Stimulated activated CD4-positive, alpha-beta T cell treated with anti-CD3 and anti-CD28 coated beads, Interleukin-1b, Interleukin-23, amount 100 ng/mL, for 1 hour (primary cell): ENCODE measurements at places on chromosomes 6 and 20.

GRCh38 chr6:1239805-1240204 lies 72.1 kb upstream of the FOXQ1 start:
- DNase-seq, result no peak

DNA sequence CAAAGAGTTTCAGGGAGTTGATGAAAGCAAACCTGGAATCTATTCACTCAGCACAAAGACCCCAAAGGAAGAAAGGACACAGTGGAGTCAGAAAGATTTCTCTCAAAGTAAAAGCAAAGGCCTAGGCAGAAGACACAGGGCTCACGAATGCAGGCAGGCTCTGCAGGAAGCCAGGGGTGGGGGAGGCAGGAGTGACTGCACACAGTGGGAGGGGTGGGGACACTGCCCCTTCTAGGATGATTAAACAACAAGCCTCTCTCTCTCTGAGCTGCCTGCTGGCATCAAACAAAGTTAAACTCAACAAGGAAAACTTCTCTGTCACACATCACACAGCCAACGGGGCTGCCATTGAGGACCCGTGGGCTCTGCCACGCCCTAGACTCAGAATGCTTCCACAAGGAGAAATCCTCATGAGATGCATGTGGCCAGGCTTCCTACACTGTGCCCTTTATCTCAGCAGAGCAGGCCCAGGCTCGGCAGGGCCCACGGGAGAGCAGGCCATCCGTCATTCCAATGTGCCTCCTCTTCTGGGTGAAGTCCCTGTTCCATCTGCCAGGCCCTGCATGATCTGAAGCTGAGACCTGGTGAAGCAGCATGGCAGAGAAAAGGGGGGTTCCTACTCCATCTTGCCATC lies 70.1 kb downstream of the RAMACL start:
- no peak for DNase-seq

- DNase-seq, result no peak
Measured at GRCh38 chr20:38043512-38044300, 10.2 kb downstream of the RPRD1B start.

DNA sequence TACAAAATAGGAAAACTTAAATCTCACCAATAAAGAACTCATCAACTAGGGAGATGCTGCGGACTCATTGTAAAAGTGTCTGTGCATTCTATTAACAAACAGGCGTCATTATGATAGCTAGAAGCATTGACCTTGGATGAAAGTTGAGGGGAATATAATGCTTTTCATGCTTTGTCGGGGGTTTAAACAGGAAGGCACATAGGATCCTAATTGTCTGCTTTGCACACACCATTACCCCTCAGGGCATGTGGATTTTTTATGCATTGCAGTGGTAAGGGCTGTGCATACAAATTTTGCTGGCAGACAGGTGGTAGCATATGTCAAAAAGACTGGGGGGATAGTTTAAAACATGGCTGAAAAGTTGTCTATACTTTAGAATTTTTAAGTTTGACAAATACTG lies 447.9 kb upstream of the PLCB4 start:
- DNase-seq, result no peak

DNA sequence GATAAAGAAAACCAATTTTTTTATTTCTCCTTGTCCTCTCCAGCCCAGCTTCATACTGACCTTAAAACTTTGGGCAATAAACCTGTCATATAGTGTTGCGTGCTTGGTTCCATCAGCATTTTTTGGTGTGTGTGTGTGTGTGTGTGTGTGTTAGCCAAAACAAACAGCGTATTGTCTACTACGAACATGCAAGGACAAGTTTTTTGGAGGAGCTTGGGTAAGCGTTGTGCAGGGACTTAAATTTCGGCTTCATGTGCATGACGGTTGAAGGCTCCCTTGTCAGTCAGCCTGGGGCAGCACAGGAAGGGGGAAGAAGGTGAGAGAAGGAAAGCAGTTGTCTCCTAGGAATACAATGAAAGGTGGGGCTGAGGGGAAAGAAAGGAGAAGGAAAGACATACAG lies 62.0 kb upstream of the PAX1 start:
- no peak for DNase-seq

DNA sequence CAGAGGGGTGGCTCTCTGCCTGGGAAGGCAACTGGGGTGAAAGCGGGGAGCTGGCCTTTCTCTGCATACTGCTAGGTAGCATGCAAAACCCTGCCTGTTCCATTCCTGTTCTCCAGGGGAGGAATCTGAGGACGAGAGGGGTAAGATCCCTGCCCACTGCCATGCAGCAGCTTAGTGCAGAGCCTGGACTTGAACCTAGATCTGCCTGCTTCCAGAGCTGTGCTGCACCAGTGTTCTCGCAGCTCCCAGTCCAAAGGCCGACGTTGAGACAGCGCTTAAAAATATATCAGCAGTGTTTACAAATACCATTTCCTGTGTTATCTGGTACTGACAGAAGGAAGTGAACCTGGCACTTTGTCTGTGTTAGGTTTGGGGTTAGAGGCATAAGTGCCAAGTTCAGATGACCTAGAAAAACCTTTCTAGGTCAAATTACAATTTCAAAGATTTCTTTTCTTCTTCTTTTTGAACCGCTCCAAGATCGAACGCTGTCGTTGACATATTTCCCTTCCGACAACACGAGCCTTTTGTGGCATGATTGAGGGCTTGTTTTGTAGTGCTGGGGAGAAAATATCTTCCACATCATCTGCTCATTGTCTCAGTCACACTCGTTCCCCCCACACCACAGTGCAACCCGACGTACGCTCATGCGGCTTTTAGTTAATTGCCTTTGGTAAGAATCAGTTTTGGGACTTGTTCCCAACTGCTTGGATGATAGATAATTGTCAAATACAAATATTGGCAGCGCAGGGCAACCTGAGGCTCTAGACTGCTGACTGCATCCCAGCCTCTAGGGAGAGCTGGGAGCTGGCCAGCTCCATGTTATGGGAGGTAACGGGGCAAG lies 44.6 kb downstream of the TOX2 start:
- no peak for DNase-seq

DNA sequence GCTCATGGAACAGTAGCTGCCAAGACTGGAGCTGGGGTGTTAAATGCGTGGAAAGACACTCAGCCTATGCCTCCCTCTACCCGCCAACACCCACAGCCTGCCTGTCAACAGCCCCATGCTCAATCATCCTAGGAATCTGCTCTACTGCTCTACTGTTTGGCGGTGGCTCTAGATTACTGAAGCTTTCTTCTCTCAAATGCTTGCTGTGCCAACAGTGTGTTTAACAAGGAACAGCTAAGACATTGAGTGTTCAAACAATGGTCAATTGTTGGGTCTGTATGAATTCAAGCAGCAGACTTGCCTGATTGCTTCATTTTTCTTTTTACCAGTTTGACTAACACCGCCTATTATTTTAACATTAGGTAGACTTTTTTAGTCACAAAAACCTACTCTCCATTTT lies 258.6 kb downstream of the SOD2 start:
- DNase-seq, result no peak

- DNase-seq, result no peak
Measured at GRCh38 chr20:19137641-19138040, 74.8 kb upstream of the SLC24A3 start.

- no peak for DNase-seq
Measured at GRCh38 chr6:2554651-2555260, 196.0 kb downstream of the MYLK4 start.

- DNase-seq, result no peak
Measured at GRCh38 chr6:109309917-109310316, 72.3 kb downstream of the CD164 start.

GRCh38 chr20:33828326-33828844 lies 17.2 kb downstream of the CHMP4B start:
- no peak for DNase-seq

DNA sequence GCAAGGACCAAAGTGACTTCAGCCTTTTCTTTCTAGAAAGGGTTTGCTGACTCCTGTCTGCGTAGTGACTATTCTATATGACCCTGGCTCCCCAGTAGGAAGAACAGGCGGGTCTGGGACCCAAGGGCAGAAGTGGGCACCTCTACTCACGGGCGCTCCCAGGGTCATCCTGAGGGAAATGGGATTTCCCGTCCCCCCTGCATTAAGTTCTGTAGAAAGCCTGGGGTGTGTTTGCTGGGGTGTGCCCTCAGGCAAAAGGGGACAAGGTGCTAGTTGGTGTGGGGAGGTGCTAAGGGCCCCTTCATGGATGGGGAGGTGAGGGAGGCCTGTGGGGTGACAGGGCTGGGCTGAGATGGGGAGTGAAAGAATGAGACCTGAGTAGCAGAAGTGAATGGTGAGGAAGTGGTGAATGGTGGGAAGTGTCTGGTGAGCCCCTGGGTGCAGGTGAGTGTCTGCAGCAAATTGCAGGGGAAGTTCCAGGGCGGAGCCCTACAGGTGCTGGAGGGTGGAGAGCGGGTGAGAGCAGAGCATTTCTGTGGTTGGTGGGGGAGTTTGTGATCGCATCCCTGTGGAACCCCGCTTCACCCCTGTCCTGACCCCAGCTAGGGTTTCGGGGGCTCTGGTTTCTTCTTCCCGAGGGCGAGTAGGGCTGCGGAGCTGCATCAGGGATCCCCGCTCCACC lies 21.1 kb downstream of the RAET1L start:
- no peak for DNase-seq

DNA sequence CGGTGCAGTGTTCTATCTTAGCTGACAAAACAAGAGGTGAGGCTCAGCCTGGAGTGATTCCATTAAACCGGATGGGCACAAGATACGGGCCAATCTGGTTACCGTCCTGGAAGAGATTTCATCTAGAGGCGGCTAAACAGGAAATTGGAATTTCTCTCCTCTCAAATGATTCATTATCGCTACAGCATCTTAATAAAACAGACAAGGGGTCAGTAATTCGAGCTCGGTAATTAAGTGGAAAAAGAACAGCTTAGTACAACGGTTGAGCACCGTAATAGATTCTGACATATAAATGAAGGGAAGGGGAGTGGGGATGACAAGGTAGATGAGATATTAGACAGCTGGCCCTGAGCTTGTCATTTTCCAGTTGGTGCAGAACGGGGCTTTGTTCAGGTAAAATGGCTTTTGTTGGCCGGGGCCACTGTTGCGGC lies 137.2 kb downstream of the EDN3 start:
- no peak for DNase-seq

GRCh38 chr6:118372413-118372812 lies 175.7 kb upstream of the PLN start:
- DNase-seq, result no peak

- DNase-seq, result no peak
Measured at GRCh38 chr6:132598473-132598872, 8.9 kb upstream of the TAAR5 start.

GRCh38 chr20:40676491-40677269 lies 12.4 kb downstream of the MAFB start:
- DNase-seq, result no peak

DNA sequence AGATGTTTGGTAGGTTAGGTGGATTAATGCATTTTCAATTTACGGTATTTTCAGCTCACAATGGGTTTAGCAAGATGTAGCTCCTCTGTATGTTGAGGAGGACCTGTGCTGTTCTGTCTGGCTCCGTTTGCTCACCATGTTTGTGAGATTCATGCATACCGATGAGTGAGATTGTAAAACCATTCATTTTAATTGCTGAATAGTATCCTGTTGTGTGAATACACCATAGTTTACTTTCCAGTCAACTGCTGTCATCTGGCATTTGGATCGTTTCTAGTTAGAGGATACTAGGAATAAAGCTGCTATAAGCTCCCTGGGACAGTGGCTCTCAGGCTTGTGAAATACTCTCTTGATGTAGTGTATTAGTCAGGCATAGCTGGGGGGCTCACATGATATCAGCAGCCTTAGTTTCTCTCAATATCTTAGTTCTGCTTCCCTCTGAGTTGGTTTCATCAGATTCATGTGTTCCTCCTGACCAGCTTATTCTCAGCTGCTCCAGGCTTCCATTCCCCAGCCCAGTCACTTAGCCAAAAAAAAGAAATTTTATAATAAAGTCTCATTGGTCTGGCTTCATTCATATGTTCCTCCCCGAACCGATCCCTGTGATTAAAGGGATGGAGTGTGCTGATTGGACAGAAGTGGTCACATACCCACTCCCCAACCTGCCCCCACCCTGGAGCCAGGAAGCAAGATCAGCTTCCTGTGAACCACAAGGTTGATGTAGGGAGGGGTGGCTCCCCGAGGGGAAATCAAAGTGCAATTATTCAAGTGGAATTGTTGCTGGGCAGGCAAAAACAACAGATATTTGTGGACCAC lies 10.9 kb upstream of the B4GALT5 start:
- no peak for DNase-seq

GRCh38 chr20:40980828-40981310 lies 47.8 kb upstream of the TOP1 start:
- no peak for DNase-seq

- DNase-seq, result no peak
Measured at GRCh38 chr6:19836799-19837510, at the start of gene ID4. Gene ID4 (plus strand): TSS chr6:19837370. CDS start chr6:19837755, 385 bp downstream.

DNA sequence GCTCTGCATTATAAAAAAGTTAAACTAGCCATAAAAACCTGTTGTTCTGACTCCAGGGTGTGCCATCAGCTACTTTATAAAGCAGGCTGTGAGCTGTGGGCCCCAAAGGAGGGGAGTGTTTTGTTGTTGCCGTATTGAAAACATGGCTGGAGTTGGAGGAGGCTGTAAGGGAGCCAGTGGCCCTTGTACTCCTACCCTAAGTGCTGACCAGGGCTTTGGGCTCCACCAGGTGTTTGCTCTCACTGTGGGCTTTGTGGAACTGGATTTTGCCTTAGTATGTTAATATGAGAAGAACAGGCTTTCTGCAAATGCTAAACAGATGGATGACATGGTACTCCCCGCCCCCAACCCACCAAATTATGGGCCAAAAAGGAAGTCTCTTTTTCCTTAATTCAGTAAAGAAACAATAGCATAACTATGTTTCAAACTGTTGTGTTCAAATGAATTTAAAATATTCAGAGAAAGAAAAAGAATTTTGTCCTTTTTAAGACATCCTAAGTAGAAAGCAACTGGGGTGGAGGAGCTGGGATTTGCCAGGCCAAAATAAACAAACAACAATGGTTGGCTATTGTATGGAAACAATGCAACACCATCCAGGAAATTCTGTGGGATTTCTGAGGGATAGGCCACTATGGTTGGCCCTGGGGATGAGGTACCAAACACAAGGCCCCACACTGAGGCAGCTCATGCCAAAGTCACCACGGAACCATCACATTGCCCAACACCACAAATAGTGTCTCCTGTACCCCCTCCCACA lies 63.3 kb downstream of the PLCG1 start:
- no peak for DNase-seq

DNA sequence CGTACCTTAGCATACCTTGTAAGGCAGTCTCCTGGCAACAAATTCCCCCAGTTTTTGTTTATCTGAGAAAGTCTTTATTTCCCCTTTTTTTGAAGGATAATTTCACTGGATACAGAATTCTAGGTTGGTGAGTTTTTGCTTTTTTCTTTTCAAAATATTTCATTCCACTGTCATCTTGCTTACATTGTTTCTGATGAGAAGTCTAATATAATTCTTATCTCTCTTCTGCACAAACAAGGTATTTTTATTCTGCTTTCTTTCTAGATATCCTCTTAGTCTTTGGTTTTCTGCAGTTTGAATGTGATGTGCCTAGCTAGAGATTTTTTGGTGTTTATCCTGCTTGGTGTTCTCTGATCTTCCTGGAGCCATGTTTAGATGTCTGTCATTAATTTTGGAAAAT lies 57.7 kb upstream of the EZR start:
- no peak for DNase-seq

DNA sequence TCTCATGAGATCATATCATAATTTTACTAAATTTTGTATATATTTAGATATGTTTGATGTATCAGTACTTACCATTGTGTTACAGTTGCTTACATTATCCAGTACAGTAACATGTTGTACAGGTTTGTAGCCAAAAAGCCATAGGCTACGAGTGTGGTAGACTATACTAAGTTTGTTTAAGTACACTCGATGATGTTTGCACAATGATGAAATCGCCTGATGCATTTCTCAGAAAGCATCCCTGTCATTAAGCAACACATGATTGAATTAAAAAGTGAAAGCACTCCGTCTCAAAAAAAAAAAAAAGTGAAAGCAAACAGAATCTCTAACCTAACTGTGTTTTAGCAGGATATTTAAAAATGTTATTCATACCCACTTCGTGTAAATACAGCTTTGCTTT lies 104.9 kb upstream of the TFAP2D start:
- DNase-seq, result no peak
